Pancreas (tissue), 10 donors: ENCODE measurements at places on chromosomes 13 and 19. TPM values are rescaled to one million over a fixed set of nuclear protein-coding genes. Genes with fewer than 3 reads are reported as not detected.

The AP1M2 gene
- total RNA-seq, result 34.0 TPM

The C5AR1 gene
- total RNA-seq, result 4.3 TPM

The CRB3 gene
- 22.0 TPM for total RNA-seq

The FAAP24 gene
- total RNA-seq, result 1.0 TPM

The DZIP1 gene
- total RNA-seq, result 22.8 TPM

The CLIP3 gene
- 5.0 TPM for total RNA-seq

The S1PR5 gene
- 1.3 TPM for total RNA-seq

The GRK1 gene
- not detected for total RNA-seq

The SYNGR4 gene
- total RNA-seq, result 1.1 TPM

The KCNN4 gene
- total RNA-seq, result 1.3 TPM

The NDUFS7 gene
- total RNA-seq, result 56.3 TPM
